ENCODE measurements at places on chromosomes 1 and 21.

DNA sequence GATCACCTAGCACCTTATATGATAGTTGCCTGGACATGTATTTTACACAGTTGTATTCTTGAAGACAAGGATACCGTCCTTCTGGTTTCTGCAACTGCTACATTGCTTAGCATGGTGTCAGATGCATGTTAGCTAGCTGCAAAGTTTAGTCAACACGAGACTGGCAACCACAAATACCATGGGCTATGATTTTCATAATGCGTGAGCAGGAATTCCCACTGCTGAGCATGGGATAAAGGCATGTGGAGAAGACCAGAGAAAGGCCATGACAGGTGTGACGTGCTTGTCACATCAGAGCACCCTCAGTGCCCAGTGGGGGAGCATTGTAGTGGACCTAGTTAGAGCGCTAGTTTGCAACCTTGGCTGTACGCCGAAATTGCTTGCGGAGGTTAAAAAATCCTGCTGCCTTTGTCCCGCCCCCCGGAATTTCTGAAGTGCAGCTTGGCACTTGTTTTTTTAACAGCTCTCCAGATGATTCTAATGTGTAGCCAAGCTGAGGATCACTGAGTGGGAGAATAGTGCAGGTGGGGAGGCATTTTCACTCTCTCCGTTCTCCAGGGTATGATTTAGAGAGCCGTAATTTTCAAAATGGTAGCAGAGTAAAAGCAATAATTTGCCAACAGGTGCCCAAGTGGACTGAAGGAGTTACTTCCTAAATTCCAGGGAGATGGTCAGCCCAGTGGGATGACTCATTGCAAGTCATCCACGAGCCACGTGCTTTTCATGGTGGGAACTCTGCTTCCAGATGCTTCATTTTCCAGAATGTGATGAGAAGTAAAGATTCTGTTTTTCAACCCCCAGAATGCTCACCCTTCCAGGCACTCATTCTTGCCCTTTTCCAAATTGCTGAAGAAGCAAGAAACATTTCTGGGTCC is 81.0 kb downstream of the CNIH3 start:
- DNase-seq, result peak; percentile 85
- no peak overlapping the region for H3K4me3 ChIP-seq
- peaks cover 8% of the 10 kb centered on the region for H3K4me1 ChIP-seq

DNA sequence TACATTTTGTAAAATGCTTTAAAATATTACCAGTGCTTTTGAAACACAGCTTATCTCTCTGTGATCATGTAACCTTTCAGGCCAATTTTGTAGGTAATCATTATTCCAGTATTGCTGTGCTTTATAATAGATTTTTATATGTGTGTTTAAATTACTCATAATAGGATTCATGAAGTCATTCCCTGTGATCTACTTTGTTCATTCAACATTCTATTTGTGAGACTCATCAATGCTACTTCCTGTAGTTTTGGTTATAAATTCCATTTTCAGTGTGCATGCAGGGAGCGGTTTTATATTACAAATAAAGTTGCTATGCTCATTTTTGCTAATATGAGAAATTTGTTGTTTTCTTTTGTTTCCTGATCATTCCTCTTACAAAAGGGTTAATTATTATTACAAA is 4.1 kb upstream of the OR2M5 start:
- no peak overlapping the region for H3K27ac ChIP-seq
- H3K27me3 ChIP-seq, result no peaks in the 10 kb centered on the region
- no peak overlapping the region for H3K4me3 ChIP-seq
- DNase-seq, result no peak
- H3K4me1 ChIP-seq, result no peaks in the 10 kb centered on the region

DNA sequence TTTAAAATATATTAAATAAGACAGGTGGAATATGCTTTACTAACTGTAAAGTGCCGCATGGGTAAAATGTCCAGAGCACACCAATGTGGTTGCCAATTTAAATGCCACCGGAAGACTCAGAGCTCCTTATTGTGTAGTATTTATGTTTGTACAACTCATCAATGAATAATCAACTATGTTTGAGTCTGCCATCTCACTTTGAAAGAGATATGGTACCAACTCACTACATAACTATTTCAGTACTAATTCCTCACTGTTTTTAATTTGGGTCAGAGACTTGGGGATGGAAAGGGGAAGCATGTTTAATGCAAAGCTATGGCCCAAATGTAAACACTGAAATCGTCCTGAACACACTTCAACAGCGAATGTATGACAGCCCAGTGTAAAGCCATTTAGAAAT is 144.8 kb downstream of the NR5A2 start:
- H3K4me1 ChIP-seq, result peaks cover 12% of the 10 kb centered on the region
- no peak overlapping the region for H3K27ac ChIP-seq
- no peaks in the 10 kb centered on the region for H3K27me3 ChIP-seq

GRCh38 chr1:208893251-208893650 is 649.1 kb upstream of the PLXNA2 start:
- H3K36me3 ChIP-seq, result no peaks in the 10 kb centered on the region
- no peak overlapping the region for H3K27ac ChIP-seq
- no peak for DNase-seq
- H3K4me3 ChIP-seq, result no peak overlapping the region
- no peaks in the 10 kb centered on the region for H3K27me3 ChIP-seq

- no peak overlapping the region for H3K4me3 ChIP-seq
- no peaks in the 10 kb centered on the region for H3K27me3 ChIP-seq
- peaks cover 13% of the 10 kb centered on the region for H3K4me1 ChIP-seq
- peak overlapping the region; percentile 38 for H3K27ac ChIP-seq
- peak; percentile 26 for DNase-seq
Observed at GRCh38 chr1:70779571-70779970, 268.0 kb downstream of the PTGER3 start.

DNA sequence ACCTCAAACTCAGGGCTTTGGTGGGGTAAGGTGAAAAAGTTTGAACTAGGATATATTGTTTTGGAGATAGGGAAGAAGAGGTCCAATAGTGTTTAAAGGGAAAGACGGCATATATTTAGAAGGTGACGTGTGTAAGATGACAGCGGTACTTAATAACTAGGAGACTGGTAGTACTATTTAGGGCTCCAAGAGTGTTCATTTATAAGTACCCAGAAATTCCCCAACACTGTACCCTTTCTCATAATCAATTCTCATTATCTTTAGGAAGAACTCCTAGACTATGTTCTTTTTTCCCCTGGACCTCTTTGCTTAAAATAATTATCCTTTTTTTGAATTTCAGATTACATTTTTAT is 1.5 kb downstream of the LYPLAL1 start:
- peak overlapping the region; percentile 87 for H3K4me3 ChIP-seq
- no peaks in the 10 kb centered on the region for H3K36me3 ChIP-seq
- peak overlapping the region; percentile 91 for H3K27ac ChIP-seq
- H3K27me3 ChIP-seq, result no peaks in the 10 kb centered on the region

DNA sequence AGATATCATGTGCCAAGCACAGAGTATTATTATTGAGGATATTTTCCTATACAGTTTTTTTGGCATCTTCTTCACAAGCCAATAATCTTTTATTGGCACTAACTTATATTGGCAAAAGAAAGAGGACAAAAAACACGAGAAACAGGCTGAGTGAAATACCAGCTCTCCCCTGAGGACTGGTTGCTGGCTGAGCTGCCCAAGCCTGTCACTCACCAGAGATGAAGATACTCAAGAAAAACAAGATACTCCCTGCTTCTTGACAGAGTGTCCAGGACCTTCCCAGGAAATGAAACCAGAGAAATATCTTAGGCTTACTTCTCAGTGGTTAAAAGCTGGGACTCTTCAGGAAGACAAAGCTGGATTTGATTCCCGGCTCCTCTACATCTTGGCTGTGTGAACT is 35.9 kb upstream of the ATP1B1 start:
- no peaks in the 10 kb centered on the region for H3K4me1 ChIP-seq
- no peak overlapping the region for H3K27ac ChIP-seq
- no peaks in the 10 kb centered on the region for H3K27me3 ChIP-seq
- DNase-seq, result no peak
- no peak overlapping the region for H3K4me3 ChIP-seq

- H3K4me3 ChIP-seq, result no peak overlapping the region
- DNase-seq, result no peak
- H3K27me3 ChIP-seq, result no peaks in the 10 kb centered on the region
- H3K4me1 ChIP-seq, result peaks cover 43% of the 10 kb centered on the region
Observed at GRCh38 chr1:89890085-89890752, 69.4 kb downstream of the LRRC8D start.

DNA sequence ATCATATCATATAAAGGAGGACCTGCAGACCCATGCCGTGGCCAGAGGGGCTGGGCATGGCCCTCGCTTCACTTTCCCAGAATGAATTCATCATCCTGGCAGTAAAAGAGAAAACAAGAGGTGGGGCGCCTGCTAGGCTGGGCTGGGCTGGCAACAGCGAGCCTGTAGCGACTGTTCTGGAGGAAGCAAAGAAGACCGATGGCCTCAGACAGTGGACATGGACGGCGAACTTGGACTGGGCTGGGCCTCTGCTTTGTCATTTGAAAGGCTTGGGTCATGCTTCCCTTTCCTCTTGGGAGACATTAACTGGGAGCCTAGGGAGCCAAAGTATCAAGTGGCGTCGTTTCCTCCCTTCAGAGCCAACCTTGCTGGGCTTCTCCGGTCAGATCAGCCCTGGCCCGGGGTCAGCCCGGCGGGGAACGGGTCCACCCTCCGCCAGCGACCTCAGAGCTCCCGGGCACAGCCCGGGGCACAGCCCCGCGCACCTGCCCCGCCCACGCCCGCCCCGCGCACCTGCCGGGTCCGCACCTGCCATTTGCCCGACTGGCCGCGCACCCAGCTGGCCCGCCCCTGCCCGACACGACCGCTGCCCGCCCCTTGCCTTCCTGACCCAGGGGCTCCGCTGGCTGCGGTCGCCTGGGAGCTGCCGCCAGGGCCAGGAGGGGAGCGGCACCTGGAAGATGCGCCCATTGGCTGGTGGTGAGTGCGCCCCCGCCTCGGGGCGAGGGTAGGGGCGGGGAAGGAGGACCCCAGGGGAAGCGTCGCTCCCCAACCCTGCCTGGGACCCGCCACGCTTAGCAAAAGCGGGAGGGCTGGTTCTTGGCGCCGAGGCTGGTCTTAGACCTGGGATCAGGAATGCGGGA is at the start of gene FAM3B:
TSS of gene FAM3B (plus strand) at position 602 of the 863 bp plus-strand sequence. CDS start at position 681, 79 bp downstream.
- H3K27ac ChIP-seq, result no peak within 1 kb of the TSS
- no peaks in the 10 kb centered on the region for H3K36me3 ChIP-seq
- H3K27me3 ChIP-seq, result peaks cover 32% of the 10 kb centered on the region

DNA sequence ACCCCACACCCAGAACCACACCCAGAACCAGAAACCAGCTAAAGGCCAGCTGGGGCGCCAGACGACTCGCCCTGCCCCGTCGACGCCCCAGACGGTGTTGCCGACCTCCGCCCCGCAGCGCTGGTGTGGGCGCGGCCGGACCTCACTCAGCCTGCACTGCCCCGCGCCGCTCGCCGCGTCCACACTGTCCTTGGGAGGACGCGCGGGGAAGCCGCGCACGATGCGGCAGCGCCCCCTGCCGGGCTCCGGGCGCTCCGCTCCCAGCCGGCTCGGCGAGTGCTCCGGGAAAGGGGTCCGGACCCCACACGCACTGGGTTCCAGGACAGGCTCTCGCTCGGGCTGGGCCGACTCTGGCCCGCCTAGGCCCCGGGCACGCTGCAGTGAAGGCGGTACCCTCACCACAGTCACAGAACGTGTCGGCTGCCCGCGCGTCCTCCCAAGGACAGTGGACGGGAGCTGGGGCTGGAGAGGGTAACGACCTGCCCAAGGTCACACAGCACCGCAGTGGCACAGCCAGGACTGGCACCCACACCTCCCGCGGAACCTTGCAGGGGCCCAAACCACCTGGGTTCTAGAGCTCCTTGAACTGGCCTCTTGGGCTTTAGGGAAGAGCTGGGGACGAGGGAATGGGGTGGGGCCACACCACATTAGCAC is 90.2 kb downstream of the DMRTA2 start:
- H3K27ac ChIP-seq, result no peak overlapping the region
- DNase-seq, result peak; percentile 94
- H3K36me3 ChIP-seq, result no peaks in the 10 kb centered on the region
- H3K27me3 ChIP-seq, result peaks cover 11% of the 10 kb centered on the region
- peak overlapping the region; percentile 69 for H3K4me3 ChIP-seq

- DNase-seq, result no peak
- peaks cover 29% of the 10 kb centered on the region for H3K4me1 ChIP-seq
- no peaks in the 10 kb centered on the region for H3K27me3 ChIP-seq
- no peak overlapping the region for H3K27ac ChIP-seq
Observed at GRCh38 chr21:38809198-38809878, 3.6 kb downstream of the ETS2 start.

GRCh38 chr1:85042413-85042812 is 5.9 kb downstream of the MCOLN3 start:
- DNase-seq, result no peak
- H3K27ac ChIP-seq, result no peak overlapping the region
- H3K4me3 ChIP-seq, result no peak overlapping the region
- no peaks in the 10 kb centered on the region for H3K4me1 ChIP-seq
- H3K36me3 ChIP-seq, result no peaks in the 10 kb centered on the region

DNA sequence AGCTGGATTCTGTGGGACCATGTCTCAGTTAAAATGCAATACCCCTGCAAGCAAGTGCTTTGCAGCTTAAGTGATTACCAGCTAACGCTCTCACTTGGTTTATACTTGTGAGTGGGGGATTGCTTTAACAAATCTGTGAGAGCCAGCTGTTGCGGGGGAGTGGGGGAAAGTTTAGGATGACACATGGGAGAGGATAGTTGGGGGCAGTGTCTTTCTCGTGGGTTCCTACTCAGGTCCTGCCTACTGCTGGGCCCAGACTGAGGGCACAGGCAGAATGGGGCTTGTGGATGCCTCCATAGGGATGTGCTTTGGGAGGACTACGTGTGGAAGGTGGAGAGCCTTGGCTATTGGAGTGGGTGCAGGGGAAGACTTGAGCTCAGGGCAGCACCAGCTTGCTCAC is 60.1 kb downstream of the ELK4 start:
- DNase-seq, result no peak
- H3K4me3 ChIP-seq, result no peak overlapping the region
- H3K27ac ChIP-seq, result no peak overlapping the region
- H3K36me3 ChIP-seq, result no peaks in the 10 kb centered on the region
- no peaks in the 10 kb centered on the region for H3K4me1 ChIP-seq

DNA sequence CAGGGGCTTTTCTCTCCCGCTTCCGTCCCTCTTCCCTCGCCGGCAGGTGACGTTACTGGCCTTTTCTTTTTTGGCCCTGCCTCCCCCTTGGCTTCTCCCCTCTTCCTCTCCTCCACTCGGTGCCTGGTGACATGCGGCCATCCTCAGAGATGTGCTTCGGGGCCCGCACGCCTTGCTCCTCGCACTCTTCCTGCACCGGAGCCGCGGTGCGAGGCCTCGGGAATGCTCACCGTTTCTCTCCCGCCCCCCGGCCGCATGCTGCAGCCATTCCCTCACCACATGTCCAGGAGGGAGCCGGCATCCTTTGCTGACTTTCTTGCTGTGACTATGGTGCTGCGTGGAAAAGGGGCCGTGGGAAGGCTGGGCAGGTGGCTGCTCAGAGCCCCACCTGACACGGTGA is 39.3 kb downstream of the PDE9A start:
- no peak overlapping the region for H3K27ac ChIP-seq
- H3K4me1 ChIP-seq, result no peaks in the 10 kb centered on the region
- no peaks in the 10 kb centered on the region for H3K36me3 ChIP-seq

DNA sequence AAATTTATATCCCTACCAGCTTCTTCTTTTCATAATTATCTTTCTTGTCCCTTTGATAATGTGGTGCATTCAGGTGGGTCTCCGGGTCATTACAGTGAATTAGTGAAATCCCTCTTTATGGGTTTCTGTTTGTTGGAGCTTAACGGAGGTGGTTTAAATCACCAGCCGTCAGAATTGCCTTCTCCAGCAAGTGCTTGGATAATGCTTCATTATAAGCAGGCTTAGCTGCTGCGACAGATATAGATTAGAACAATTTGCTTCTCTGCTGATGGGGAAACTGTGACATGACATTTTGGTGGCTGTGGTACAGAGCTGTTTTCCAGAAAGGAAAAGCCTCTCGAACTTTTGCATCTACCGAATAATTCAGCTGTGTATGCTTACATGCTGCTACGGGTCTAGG is 56.9 kb downstream of the KAZN start:
- peaks cover 8% of the 10 kb centered on the region for H3K4me1 ChIP-seq
- peaks cover 6% of the 10 kb centered on the region for H3K27me3 ChIP-seq
- H3K36me3 ChIP-seq, result no peaks in the 10 kb centered on the region
- H3K27ac ChIP-seq, result no peak overlapping the region
- DNase-seq, result no peak
- no peak overlapping the region for H3K4me3 ChIP-seq
